ENCODE measurements at places on chromosomes 3 and 15.

DNA sequence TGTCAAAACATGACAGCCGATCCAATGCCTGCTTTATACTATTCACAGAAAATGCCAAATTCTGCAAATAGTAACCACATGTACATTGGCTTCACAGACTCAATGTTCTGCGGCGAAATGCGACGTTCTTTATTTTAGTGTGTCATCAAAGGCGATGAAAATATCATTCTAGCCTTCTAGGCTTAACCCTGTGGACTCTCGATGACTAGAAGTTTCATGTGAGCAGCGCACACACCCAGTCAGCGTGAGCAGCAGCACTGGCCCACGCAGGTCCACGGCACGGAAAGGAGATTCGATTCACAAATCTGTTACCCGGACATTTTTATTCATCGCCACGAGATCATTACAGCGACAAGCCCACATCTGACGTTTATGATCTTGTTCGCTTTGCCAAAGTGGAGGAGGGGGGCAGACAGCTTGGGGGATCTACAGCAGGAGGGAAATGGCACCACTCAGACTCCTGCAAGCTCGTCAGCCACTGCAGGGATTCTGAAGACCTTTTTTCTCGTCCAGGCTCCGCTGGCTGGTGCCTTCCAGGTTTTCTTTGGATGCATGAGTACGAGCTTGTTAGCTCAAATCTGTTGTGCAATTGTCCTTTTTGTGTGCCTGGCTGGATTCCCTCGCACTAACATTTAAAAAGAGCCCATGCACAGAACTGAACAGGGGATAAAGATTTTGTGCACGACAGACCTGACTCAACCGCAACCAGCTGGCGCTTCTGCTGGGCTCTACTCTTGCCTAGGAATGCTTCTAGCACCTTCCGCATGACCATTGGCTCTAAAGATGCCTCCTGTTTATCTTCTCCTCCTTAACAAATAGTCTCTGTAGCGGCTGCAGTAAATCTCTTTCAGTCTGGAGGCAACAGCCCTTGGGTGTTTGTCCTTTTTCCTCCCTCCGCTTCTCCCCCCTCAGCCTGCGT lies 938.4 kb downstream of the MCTP2 start:
- DNase-seq = no peak

DNA sequence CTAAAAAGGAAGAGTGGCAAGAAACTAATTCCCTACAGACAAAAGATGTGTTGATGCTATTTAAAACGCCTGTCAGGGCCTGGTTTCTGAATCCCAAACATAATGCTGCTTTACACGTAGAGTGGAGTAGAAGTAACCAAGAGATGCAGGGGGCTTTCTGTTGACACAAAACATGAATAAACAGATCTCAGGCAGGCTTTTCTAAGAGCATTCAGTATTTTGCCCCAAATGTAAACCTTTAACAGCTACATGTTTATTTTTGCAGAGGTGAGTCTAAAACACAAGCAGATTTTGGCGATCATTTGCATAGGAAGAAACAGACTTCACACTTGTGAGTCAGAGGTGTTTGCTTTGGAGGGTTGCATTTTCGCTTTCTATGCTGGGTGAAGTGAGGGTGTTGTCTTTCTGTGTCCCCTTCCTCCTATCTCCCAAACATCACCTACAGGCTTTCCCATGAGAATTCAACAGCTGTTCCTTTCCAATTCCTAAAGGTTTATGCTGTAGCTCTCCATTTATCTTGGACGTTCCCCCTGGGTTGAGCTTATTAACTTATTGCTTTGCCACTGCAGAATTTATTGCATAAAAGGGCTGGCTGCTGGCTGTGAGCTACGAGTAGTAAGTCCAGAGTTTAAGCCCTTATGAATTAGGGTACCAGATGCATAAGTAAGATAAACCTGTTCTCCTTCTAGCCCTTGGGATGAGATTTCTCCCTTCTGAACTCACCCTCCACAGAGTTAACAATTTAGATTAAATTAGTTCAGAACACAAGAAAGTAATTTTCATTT lies 156.7 kb downstream of the DIPK2A start:
- DNase-seq = no peak

GRCh38 chr15:91980502-91981267 lies 127.2 kb downstream of the SLCO3A1 start:
- no peak for DNase-seq

- DNase-seq = no peak
Observed at GRCh38 chr3:58198362-58198761, 12.4 kb downstream of the DNASE1L3 start.

DNA sequence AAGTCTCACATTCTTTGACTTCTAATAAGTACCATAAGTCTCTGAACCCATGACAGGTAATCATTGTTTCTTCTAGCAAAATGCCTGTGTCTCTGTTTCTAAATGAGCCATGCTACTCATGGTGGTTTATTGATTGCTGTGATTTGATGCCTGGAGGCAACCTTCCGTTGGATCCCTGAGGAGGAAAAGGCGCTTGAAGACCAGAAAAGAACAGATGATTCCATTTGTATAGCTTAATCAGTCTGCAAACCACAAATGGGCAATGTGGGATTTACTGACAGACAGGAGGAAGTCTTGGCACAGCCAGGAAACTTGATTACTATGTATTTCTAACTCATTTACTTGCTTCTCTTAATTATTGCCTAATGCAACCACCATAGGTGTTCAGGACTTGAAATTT lies 103.1 kb upstream of the MRPL3 start:
- DNase-seq = no peak

All from CD8-positive, alpha-beta T cell (primary cell).